ENCODE measurements at places on chromosomes 5 and 9.

GRCh38 chr9:131667576-131667975 lies 72.3 kb downstream of the RAPGEF1 start:
- DNase-seq = no peak

GRCh38 chr5:61306531-61307131 lies 25.4 kb upstream of the ZSWIM6 start:
- no peak for DNase-seq

- DNase-seq = no peak
Observed at GRCh38 chr9:107933097-107933496, 443.5 kb upstream of the KLF4 start.

DNA sequence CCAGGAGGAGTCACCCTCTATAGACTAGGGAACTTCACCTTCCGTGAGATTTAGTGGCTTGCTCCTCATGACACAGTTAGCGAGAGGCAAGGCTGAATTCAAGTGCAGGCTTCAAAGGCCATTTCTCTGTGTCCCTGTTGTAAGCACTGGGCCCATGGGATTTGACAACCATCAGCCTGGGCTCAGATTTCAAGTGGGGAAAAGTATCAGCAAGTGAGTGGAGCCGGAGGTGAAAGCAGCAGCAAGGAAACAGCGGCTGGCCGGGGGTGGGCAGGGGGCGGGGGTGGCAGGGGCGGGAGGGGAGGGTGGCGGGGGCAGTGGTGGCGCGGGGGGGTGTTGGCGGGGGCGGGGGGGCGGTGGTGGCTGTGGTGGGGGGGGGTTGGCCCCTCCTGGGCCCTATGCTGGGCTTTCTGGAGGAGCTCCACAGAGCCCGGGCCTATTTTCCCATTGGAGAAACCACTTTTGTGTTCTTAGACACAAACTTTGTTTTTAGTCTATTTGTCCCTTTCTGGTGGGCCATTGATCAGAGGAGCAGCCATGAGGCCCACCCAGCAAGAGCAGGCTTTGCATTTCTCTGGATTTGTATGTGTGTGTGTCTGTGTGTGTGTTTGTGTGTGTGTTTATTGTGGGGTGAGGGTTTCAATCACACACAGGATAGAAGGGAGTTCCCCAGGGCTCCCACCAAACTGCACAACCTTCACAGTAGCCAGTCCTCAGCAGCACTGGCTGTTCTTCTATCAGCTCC lies 165.4 kb upstream of the RAI14 start:
- DNase-seq = no peak

- no peak for DNase-seq
Observed at GRCh38 chr9:14179449-14179848, 134.5 kb downstream of the NFIB start.

GRCh38 chr9:128128836-128129590 lies 1.5 kb upstream of the PTGES2 start:
- DNase-seq = peak; percentile 34

DNA sequence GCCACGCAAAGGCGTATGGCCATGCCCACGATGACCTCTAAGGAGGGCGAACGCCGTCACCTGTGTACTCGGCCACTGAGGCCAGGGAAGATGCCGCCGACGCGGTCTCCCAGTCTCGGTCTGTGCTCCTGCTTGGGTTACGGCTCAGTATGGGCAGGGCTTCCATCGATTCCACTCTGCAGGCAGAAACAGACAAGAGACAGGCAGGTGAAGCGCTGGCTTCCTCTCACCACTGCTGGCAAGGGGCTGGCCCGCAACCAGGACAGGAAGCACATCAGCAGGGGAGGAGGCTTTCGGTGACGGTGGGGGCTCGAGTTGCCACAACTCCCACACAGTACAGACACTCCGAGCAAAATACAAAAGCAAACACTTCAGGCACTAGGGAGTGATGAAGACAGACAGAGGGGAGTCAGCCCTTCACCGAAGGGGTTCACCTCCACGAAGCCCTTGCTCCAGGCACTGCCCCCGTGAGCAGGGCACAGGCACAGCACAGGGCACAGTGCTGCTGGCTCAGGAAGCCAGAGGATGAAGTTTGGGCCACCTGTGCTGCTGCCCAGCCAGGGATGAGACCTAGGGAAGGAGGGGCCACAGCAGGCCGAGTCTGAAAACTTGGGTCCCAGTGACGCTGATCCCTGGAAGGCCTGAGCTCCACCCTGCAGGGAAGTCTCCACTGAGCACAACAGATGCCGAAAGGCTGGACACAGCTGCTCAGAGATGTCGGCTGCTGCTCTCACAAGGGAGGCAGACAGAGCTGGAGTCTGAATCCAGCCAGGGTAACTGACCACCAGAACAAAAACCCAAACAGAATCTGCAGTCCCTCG lies 91.3 kb downstream of the CAMSAP1 start:
- DNase-seq = peak; percentile 42

DNA sequence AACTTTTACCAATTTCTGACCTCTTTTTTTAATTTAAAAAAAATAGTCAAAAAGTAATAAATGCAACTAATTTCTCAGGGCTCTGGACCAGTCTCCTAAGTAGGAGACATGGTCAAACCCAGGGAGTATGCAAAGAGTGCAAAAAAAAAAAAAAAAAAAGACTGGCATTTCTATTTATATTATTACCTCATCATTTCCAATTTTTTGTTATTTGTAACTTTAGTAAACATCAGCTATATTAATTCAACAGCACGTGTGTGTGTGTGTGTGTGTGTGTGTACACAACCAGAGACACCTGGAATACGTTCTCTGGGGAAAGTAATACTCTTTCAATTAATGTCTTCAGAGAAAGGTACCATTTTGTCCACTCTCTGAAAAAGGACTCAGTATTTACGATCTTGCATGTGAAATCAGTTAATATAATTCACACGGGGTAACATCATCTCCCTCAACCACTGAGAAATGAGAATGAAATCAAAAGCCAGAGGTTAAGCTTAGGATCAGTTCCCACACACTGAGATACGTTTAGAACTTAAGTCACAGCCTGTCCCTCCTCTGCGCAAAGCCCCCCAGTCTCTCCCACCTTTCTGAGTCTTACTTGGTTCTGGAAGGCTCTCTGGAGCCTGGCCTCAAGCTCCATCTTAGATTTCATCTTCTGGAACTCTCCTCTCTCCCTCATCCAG lies 21.9 kb downstream of the ZNF608 start:
- DNase-seq = no peak

GRCh38 chr5:31770998-31771397 lies 132.1 kb downstream of the PDZD2 start:
- DNase-seq = no peak

DNA sequence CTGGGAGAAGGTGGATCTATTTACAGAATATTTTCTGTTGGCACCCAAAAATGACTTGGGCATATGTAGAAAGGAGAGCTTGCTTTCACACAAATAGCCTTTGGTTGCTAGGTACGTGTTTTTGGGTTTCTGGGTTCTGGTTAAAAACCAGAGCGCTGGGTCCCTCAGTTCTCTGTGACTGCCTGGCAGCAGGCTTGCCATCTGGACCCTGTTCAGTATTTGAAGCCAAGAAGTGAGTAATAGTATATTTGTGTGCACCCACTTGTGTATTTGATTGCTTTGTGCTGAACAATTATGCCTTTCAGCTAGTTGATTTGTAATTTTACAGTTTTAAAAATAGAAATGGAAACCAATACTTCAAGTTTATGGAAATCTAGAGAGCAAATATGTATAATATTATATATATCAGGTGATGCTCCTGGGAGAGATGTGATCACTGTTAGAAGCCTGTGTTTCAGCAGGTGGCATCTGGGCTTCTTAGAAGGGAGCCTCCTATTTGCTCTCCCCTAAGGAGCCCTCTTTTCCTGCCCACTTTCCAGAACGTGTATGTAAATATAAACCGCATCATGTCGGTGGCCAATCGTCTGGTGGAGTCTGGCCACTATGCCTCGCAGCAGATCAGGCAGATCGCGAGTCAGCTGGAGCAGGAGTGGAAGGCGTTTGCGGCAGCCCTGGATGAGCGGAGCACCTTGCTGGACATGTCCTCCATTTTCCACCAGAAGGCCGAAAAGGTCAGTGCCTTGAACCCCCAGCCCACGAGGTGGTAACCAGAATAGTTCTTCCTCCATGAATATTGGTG lies 153.6 kb downstream of the TRIO start:
- no peak for DNase-seq

DNA sequence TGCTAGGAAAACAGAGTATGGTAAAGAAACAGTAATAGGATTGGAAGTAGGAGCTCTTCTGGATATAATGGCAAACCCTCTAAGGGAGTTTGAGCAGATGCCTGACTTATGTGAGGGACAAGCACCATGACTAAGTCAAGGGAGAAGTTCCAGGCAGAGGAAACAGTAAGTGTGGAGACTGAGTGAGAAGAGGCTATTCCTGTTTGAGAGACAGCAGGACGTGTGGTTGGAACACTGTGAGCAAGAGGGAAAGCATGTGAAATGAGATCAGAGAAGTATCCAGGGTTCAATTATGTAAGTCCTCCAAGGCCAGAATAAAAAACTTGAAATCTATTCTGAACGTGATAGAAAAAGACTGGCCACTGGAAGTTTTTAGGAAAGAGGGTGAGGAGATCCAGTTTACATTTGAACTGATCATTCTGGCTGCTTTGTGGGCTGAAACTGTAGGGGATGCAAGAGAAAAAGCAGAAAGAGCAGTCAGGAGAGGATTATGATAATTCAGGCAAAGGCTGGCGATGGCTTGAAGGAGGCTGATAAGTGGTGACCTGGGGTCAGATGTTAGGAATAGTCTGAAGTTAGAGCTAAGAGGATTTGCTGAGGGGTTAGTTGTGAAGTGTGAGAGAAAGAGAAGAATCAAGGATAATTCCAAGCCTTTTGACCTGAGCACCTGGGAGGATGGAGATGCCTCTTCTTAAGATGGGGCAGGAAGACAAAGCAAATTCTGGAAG lies 19.2 kb downstream of the DMAC1 start:
- no peak for DNase-seq

- DNase-seq = no peak
Observed at GRCh38 chr9:16544842-16545241, 325.6 kb downstream of the BNC2 start.

DNA sequence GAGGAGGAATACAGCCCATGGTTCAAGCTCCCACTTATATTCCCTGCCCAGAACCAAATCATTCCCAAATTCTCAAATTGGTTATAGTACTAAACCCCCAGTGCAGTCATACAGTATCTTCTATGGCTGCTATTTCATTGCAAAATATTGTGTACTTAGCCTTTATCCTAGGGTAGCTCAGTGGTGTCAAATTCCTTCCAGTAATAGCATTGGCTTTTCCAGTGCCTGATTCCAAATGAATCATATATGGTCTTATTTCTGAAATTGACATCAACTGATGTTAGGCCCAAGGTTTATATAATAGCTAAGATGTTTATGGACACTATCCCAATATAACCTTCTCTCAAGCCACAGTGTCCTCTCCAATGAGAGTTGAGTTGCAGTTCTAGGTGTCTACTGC lies 256.7 kb downstream of the NDUFS4 start:
- DNase-seq = no peak

DNA sequence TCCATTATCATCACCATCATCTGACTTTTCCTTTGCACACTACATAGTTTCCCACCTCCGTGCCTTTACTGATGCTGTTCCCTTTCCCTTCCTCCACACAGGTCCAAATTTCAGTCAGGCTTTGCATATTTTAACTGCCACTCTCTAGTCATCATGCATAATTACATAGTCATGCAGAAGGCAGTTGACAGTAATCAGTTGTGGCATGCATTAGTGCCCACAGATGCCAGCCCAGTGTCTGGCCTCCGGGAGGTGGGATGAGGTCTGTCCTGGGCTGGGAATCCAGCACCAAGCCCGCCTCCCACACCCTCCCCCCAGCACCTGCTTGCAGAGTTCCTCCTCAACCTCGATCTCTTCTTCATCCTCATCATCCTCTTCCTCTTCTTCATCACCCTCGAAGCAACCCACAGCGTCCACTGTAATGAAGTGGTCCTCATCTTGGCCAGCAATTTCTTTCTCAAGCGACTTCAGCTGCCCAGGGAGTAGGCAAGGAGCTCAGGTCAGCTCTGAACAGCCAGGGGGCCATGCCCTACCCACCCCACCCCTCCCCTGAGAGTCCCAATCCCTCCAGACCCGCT lies 8.8 kb downstream of the BBLN start:
- DNase-seq = no peak

- no peak for DNase-seq
Observed at GRCh38 chr9:91680998-91681397, 257.4 kb upstream of the NFIL3 start.
